ENCODE measurements at places on chromosomes 11 and 22. TPM values are rescaled to one million over a fixed set of nuclear protein-coding genes. Genes with fewer than 3 reads are reported as not detected.

The PANX2 gene
- total RNA-seq = 3.9 TPM

The MMP8 gene
- total RNA-seq = not detected

The HORMAD2 gene
- total RNA-seq = not detected

The MPZL3 gene
- 1.8 TPM for total RNA-seq

The POU2AF3 gene
- not detected for total RNA-seq

The JAML gene
- 0.47 TPM for total RNA-seq

The SNX32 gene
- not detected for total RNA-seq

The ACCS gene
- 21.1 TPM for total RNA-seq

The C11orf86 gene
- not detected for total RNA-seq

The OR4X2 gene
- total RNA-seq = not detected

The TSSC4 gene
- 49.0 TPM for total RNA-seq

The IGSF9B gene
- 0.04 TPM for total RNA-seq

The UBQLNL gene
- total RNA-seq = 0.20 TPM

The NOX4 gene
- total RNA-seq = not detected

The ACR gene
- not detected for total RNA-seq

The OTOG gene
- not detected for total RNA-seq

The RRAS2 gene
- total RNA-seq = 40.7 TPM

The GLB1L2 gene
- 16.8 TPM for total RNA-seq

The SOX10 gene
- not detected for total RNA-seq

The CRYBB2 gene
- total RNA-seq = not detected

The TTC28 gene
- 10.8 TPM for total RNA-seq

The CAPN5 gene
- 0.40 TPM for total RNA-seq

The GGTLC2 gene
- total RNA-seq = not detected

The SCGB1A1 gene
- total RNA-seq = 1.1 TPM

The WNT11 gene
- 0.09 TPM for total RNA-seq

The ROBO4 gene
- total RNA-seq = 0.04 TPM

The TRIM48 gene
- not detected for total RNA-seq

The C11orf97 gene
- total RNA-seq = not detected

The ASCL2 gene
- total RNA-seq = 1.2 TPM

The PANX3 gene
- 0.42 TPM for total RNA-seq

The CTSW gene
- not detected for total RNA-seq

The PHOX2A gene
- not detected for total RNA-seq

The RCOR2 gene
- 6.5 TPM for total RNA-seq

The TECTA gene
- not detected for total RNA-seq

The ISX gene
- total RNA-seq = 0.07 TPM

The ZC3H12C gene
- 4.7 TPM for total RNA-seq

The OR6A2 gene
- 0.35 TPM for total RNA-seq
